ENCODE measurements at places on chromosomes 11 and 22. TPM values are rescaled to one million over a fixed set of nuclear protein-coding genes. Genes with fewer than 3 reads are reported as not detected.

CRELD2 gene
- 113 TPM for polyA plus RNA-seq

PDGFB gene
- polyA plus RNA-seq = 0.19 TPM

NLRP6 gene
- not detected for polyA plus RNA-seq

LMNTD2 gene
- polyA plus RNA-seq = 2.4 TPM

DNAJB7 gene
- not detected for polyA plus RNA-seq

VPREB1 gene
- polyA plus RNA-seq = not detected

SCGB1D2 gene
- not detected for polyA plus RNA-seq

DNA sequence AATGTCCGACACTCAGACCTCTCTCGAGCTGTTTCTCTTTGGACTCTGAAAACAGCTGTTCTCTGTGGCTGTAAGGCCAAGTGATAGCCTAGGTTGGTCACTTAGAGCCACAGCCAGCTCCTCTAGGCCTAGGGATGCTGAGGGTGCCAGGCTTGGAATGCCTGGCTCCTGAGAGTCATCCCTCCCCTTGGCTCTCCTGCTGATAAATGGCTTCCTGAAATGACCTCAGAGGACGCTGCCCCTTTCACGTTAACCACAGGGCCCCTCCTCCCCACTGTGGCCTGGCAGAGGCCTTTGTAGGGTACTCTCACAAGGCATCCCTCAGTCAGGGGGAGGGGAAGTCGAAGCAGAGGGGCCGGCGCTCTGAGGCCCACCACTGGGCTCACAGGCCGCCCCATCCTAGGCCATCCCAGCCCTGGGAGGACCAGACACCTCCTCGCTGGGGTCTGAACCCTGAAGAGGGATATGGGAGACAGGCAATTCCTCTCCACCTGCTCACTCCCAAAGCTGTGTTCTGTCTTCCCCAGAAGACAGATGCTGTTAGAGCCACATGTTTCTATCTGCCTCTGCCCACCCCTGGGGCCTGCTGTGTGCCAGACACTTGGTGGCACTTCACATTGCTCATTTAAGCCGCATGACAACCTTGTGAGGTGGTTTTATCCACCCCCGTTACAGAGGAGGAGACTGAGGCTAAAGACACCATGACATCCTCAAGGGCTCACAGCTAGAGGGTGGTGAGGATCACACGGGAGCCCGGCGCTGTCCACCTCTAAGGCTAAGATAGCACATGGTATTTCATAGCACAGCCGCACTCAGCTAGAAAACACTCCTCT, 50.9 kb downstream of the ARFGAP3 start:
- no peak for DNase-seq

DNA sequence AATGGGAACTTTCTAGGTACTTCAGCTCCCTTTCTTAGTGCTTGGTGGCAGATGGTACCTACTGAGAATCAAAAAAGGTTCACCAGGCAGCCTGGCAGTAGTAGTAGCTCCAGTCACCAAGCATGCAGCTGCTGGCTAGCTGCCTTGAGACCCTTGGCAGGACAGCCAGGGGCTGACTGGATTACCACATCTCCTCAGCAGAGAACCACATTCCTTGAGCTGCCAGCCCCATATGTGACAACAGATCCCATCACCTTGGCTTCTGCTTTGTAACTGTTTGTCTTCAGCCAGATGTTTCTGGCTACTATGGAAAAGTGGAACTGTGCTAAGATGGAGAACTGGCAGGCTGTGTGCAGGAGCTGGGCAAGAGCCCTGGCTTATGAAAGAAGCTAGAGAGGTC, 39.6 kb upstream of the CHRM4 start:
- no peak for DNase-seq

- no peak for DNase-seq
Measured at GRCh38 chr11:111795334-111795985, 29.3 kb upstream of the PPP2R1B start.

DNA sequence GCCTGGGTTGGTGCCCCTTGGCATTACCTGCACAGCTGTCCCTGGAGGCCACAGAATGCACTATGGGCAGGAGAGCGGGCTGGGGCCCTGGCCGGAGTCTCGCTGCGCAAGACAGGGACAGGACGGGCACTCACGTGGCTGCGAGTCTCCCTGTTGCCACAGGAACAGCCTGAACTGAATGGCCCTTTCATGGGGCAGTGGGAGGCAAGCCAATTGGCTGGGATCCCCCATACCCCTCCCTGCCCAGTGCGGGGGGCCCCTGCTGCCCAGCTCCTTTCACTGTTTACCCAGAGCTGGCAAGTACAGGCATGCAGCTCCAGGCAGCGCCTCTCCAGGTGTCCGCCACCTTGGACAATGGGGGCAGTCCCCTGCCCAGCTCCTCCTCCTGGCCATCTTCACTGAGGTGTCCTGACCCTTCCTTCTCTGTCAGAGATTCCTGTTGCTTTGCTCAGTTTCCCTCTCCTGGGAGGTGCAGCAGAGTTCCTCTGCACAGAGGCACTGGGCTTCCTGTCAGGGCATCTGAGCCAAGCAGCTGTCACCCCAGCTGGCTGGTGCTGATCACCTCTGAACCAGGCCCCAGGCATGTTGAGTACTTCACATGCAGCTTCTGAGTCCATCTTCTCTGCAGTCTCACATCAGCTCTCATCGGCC, 5.2 kb downstream of the USP2 start:
- DNase-seq = peak; percentile 33

- DNase-seq = no peak
Measured at GRCh38 chr11:75632450-75632849, 36.4 kb downstream of the MAP6 start.

DNA sequence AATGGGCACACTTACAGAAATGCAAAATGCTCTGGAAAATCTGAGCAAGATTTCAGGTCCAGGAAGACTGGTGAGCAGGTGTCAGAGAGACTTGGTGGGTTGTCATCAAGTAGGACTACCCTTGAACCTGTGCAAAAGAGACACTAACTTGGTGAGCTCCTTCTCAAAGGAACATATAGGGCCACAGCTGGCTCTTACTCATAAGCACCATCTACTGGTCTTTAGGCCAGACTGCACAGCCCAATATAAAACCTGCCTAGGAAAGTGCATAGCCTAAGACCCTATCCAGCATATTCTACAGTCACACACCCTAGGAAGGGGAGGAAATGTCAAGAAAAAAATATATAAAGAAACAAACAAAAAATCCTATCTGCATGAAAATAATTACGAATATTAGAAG, 18.2 kb upstream of the OR10W1 start:
- DNase-seq = peak; percentile 3

GRCh38 chr22:21921184-21921721, 31.4 kb downstream of the PPM1F start:
- peak; percentile 27 for DNase-seq

- no peak for DNase-seq
Measured at GRCh38 chr22:27022896-27023361, 365.5 kb downstream of the MIAT start.

DNA sequence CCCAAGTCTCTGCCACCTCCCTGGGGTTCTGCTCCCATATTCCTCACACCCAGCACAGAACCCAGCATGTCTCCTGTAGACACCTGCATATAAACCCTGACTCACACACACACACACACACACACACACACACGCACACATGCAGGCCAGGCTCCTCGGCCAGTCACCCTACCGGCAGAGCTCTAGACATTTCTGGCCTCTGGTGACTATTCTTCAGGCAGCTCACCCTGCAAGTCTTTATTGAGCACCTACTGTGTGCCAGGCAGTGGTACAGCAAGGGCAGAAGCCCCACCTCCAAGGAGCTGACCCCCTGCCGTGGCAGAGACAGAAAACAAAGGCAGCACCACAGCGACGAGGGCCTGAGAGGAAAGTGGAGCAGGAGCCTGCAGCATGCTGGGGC, 50.3 kb downstream of the CDKN1C start:
- no peak for DNase-seq

- DNase-seq = no peak
Measured at GRCh38 chr22:39936523-39937145, 23.6 kb upstream of the TMA7B start.

DNA sequence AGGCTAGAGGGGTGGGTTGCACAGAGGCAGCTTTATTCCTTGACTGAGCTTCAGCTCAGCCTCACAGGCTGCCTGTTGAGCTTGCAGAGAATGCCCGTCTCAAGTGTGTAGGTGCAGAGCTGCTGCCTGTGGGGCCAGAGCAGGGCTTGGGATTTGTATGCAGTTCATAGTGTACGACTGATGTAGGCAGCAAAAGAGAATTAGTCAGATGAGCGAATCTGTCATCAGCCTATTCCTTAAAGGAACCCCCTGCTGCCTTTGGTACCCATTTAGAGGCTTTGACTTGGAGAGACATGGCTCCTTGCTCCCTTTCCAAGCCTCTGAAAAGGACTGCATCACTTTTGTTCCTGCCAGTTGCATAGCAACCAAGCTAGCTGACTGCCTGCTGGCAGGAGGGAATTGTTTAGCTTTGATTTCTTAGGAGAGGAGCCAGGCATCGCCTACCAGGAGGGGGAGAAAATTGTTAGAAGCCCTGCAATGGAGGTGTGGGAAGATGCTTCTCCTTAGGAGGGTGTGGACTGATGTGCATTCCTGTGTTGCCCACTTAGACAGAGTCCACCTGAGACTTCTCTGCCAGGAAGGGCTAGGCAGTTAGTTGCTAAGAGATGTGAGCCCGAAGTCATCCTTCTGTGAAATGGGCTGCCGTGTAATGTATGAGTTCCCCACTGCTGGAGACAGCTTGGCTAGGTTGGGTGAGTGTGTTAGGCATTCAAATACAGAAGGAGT, 10.9 kb downstream of the ACO2 start:
- no peak for DNase-seq
